GM23248 (cell line): ENCODE measurements at places on chromosomes 16 and 17.

DNA sequence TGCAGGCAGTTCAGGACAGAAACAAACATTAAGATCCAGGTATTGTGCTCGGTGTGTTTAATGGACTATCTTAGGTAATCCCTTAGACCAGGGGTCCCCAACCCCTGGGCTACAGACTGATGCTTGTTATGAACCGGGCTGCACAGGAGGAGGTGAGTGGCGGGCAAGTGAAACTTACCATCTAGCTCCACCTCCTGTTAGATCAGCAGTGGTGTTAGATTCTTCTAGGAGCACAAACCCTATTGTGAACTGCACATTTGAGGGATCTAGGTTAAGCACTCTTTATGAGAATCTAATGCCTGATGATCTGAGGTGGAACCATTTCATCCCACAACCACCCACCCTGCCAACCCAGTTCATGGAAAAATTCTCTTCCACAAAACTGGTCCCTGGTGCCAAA, 37.8 kb upstream of the ASIC2 start:
- DNase-seq, result no peak

GRCh38 chr16:57531635-57532265, 4.6 kb downstream of the CCDC102A start:
- no peak for DNase-seq

DNA sequence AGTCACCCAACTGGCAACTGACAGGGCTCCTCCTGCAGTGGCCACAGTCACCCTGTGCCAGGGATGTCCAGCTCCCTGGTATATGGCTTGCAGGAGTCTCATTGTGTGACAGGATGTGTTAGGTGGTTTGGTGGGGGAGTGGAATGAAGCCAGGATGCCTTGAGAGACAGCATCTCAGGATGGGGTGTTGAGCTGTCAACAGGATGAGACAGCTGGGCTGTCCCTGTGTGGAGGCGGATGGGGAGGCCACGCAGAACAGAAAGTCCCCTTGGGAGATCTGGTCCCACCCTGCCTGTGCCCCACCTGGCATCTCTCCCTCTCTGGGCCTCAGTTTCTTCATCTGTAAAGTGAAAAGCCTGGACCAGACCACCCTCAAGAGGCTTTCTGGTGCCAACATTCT, 9.5 kb upstream of the ZNF469 start:
- no peak for DNase-seq

DNA sequence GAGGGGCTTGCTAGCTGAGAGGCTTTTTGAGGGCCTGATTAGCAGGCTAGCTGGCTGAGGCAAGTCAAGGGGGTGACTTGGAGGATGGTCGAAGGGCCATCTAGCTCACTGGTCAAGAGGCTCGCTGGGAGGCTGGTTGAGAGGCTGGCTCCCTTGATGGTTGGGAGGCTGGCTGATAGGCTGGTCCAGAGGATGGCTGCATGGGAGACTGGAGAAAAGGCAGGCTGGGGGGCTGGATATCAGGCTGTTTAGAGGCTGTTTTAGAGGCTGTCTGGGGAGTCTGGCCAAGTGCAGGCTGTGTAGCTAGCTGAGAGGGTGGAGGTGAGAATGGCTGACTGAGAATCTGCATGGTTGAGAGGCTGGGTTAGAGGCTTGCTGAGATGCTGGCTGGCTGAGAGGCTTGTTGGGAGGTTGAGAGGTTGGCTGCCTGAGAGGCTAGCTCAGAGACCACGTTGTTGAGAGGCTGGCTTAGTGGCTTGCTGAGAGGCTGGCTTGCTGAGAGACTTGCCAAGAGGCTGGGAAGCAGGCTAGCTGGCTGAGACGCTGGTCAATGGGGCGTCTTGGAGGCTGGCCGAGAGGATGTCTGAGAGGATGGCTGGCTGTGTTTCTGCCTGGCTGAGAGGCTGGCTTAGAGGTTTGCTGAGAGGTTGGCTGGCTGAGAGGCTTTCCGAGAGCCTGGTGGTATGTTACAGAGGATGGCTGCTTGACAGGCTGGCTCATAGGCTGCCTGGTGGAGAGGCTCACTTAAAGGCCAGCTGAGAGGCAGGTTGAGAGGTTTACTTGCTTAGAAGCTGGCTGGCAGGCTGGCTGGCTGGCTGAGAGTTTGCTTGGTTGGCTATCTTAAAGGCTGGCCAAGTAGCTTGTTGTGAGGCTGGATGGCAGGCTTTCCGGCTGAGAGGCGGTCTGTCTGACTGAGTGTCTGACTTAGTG, 36.6 kb upstream of the ACSM2B start:
- no peak for DNase-seq

GRCh38 chr17:49889500-49889899, 41.6 kb upstream of the TAC4 start:
- DNase-seq, result no peak

GRCh38 chr17:31549121-31549524, 157.6 kb downstream of the RAB11FIP4 start:
- DNase-seq, result peak; percentile 51

DNA sequence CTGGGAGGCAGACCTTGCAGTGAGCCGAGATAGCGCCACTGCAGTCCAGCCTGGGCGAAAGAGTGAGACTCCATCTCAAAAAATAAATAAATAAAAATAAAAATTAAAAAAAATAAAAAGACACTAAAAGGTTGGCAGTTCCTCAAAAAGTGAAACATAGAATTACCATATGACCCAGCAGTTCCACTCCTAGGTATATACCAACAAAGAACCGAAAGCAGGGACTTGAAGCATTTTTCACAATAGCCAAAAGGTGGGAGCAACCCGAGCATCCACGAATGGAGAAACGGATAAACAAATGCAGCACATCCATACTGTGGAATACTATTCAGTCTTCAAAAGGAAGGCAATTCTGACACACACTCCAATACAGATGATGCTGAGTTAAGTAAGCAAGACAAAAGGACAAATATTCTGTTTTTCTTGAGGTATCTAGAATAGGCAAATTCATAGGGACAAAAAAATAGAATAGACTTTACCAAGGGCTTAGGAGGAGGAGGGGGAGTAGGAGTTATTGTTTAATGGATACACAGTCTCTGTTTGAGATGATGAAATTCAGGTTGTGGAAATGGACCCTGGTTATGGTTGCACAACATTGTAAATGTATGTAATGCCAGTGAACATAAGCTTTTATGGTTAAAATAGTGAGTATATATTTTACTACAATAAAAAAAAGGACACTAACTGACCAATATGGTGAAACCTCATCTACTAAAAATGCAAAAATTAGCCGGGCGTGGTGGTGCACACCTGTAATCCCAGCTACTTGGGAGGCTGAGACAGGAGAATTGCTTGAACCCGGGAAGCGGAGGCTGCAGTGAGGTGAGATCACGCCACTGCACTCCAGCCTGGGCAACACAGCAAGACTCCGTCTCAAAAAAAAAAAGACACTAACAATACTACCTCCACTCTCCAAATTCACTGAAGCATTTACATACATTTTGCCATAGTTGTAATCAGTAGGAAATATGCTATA, 27.0 kb upstream of the SLC35B1 start:
- DNase-seq, result no peak

DNA sequence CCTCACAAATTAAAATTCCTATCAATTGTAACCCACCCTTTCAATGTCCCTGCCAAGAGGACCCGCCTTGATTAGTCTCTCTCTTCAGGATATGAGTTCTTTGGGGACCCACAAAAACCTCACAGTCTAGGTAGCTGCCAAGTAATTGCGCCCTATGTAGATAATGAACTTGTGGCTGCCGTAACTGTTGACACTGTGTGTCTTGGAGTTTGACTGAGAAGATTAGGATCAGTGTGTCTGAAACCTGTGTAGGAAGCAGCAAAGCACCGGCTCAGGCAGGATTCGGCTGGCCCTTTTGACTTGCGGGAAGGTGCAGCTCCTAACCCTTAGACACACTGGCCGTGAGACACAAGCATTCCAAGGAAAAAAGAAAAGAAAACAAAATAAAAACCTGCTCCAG, 17.8 kb upstream of the SLC6A4 start:
- no peak for DNase-seq

- peak; percentile 96 for DNase-seq
Observed at GRCh38 chr16:56558024-56558747, 6.7 kb upstream of the MT4 start.

DNA sequence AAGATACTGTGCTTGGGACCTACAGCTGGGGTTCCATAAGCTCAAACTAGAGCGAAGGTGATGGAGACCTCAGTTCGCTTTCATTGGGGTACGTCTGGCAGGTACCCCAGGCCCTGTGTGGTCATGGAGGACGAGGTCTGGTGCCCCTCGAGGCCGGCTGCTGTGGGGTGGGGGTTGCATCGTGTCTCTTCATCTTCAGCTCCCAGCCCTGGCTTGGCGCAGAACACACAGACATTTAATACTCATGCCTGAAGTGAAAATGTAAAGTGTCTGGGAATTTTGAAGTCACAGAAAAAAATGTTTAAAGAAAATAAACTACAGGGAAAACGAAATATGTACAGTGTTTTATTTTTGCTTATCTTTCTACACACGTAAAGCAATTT, 80.5 kb downstream of the TBC1D16 start:
- no peak for DNase-seq

DNA sequence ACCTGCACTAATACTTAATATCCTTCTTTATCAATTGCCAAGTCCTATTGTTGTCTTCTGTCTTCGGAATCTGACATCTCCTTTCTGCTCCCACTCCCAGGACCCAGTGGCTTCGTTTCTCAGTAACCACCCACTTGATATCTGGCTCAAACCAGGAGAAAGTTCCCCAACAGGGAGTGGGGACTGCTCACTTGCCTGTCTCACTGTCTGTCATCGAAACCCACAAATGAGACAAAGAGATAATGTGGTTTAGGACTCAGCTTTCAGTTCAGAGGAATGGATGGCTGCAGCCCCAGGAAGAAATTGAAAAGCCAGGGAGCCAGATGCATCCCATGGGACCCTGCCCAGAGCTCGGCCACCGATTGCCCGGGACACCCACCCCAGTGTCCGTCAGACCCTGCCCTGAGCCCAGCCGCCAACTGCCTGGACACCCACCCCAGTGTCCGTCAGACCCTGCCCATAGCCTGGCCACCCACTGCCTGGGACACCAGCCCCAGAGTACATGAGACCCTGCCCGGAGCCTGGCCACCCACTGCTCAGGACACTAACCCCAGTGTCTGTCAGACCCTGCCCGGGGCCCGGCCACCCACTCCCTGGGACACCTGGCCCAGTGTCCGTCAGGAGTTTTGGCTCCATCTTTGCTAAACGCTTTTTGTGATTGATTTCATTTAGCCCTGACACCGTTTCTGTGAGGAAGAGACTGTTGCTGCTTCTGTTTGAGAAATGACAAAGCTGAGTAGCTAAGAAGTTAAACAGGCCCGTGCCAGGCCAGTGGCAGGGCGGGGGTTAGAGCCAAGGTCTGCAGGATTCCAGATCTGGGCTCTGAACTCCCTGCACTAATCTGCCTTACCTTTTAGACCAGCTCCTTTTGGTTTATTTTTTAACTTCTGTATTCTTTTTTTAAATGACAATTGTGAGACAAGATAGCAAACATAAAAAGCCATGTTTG, 251.4 kb downstream of the PHKB start:
- DNase-seq, result no peak

DNA sequence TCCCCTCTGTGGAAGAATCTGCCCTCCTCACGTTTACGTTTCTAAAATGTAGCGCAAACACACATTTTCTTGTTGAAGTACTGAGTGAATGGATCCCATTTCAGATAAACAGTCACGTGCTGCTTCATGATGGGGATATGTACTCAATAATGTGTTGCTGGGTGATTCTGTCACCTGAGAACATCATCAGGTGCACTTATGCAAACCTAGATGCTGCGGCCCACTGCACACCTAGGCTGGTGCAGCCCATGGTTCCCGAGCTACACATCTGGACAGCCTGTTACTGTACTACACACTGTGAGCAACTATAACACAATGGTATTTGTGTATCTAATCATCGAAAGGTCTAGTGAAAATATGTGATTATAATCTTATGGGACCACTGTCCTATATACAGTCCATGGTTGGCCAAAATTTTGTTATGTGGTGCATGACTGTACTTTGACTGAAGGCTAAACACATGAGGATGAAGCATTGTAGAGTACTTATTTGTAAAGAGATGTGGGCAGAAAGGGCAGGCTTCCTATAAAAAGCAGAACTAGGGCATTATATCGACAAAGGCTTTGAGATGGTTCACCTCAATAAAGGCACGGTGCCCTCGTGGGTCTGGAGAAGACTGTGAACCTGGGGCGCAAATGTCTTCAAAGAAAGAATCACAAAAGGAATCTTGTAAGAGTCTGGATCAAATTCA, 26.3 kb downstream of the MARF1 start:
- DNase-seq, result no peak
